DMS53 (cell line): ENCODE measurements at places on chromosomes 13 and 19.

- DNase-seq = no peak
These were observed 140.2 kb downstream of the SOX1 start for GRCh38 chr13:112207129-112207528.

DNA sequence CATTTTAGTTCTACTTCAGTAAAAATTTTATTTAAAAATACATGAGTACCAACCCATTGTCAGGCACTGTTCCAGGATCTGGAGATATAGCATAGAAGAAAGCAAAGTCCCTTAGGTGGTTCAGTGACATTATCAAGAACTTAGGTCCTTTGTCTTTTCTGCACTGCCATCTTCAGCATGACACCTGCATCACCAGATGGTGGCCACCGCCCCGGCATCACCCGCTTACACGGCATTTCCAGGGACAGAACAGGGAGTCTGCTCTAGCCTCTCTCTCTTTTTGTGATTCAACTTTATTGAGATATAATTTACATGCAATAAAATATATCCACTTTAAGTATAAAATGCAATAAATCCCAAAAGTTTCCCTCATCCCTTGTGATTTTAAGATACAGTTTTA, 23.5 kb downstream of the DYRK1B start:
- DNase-seq = peak; percentile 35

GRCh38 chr13:26999499-26999898, 172.1 kb downstream of the USP12 start:
- no peak for DNase-seq

DNA sequence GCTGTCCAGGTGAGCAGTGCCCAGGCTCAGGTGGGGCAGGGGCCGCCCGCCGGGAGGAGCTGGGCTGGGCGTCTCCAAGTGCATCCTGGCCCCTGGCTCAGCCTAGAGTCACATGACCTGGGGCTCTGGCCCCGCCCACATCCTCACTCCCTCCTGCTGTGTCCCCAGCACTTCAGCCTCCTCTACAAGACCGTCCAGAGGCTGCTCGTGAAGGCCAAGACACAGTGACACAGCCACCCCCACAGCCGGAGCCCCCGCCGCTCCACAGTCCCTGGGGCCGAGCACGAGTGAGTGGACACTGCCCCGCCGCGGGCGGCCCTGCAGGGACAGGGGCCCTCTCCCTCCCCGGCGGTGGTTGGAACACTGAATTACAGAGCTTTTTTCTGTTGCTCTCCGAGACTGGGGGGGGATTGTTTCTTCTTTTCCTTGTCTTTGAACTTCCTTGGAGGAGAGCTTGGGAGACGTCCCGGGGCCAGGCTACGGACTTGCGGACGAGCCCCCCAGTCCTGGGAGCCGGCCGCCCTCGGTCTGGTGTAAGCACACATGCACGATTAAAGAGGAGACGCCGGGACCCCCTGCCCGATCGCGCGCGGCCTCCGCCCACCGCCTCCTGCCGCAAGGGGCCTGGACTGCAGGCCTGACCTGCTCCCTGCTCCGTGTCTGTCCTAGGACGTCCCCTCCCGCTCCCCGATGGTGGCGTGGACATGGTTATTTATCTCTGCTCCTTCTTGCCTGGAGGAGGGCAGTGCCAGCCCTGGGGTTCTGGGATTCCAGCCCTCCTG, 16.8 kb upstream of the CELF5 start:
- DNase-seq = no peak

GRCh38 chr19:43351998-43352746, 1.3 kb upstream of the CD177 start:
- DNase-seq = no peak

DNA sequence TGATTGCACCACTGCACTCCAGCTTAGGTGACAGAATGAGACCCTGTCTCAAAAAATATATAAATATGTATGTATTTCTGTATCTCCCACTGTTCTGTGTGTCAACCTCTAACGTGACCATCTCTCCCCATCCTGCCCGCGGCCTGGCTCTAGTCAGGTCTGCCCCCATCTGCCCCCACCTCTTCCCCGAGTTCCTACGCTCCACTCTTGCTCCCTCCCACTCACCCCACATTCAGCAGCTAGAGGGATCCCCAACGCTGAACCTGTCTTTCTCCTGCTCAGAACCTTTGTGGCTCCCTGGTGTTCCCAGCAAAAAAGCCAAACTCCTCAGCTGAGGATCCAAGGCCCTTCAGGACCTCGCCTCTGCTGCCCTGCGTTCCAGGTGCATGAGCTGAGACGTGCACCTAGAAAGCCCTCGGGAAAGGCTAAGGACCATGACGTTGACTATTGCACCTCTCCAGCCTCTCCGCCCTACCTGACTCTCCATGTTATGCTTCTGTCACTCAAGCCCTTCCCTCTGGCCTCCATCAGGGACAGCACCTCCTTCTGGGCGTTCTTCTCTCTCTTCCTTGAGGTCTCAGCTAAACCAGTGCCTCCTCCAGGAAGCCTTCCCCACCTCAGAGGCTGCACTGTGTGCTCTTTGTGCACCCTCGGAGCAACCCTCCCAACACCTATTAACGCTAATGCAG, 18.1 kb downstream of the AKT2 start:
- no peak for DNase-seq
